Stimulated activated CD8-positive, alpha-beta memory T cell treated with anti-CD3 and anti-CD28 coated beads, Interleukin-7, amount 100 ng/mL, for 1 hour (primary cell): ENCODE measurements at places on chromosomes 7 and 10.

DNA sequence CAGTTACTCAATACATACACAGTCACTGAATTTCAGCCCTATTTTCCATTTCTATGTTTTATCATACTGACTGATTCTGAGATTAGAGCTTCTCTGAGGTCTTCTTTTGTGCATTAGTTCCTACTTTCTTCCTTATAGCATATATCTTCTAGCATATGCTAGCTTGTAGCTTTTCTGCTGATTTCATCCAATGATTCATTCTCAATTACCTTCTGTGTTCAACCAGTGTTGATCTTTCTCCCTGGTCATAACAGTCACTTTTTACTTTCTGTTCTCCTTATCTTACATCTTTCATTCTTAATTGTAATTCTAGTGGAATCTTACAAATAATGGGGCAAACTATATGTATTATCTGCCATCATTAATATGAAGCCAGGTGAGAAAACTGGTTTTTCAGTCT lies 159.5 kb upstream of the HGF start:
- DNase-seq = no peak

GRCh38 chr10:105647354-105647753 lies 1006.3 kb downstream of the SORCS3 start:
- no peak for DNase-seq

DNA sequence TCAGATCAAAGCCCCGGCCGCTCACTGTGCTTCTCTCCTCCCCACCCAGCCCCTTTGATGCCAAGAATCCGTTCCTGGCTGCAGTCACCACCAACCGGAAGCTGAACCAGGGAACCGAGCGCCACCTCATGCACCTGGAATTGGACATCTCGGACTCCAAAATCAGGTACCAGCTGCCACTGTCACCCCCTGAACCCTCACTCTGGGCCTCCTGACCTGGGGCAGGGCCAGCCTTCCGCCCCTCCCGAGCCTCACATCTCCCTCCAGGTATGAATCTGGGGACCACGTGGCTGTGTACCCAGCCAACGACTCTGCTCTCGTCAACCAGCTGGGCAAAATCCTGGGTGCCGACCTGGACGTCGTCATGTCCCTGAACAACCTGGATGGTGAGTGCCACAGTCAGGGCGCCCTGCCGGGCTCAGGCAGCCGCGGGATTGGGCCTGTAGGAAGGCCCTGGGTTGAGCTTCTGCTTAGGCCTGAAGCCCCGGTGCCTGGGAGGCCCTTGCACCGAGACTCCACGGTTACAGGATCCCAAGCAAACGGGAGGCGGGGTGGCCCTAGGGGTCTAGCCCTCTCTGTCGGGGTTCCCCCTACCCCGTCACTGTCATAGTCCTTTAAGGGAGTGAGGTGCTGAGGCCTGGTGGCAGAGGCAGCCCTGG lies 10.8 kb downstream of the TMEM120A start:
- DNase-seq = no peak

DNA sequence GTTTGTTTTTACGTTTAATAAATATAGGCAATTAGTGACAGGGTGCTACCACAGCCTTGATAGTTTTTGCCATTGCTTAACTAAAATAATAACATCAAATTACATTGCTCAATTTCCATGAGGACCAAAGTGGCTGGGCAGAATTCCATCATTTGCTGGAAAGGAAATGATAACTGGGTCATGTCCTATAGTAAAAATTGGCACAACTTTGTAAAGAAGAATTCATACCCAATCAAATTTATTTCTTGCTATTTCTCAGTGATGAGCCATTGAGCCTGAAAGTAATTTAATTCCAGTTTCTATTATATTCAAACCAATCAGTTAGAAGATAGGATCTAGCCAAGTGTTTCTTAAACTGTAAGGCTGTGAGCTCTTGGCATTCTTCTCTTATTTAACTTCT lies 102.2 kb upstream of the CTTNBP2 start:
- no peak for DNase-seq

- DNase-seq = no peak
Observed at GRCh38 chr7:823649-824048, 8.6 kb upstream of the SUN1 start.

- DNase-seq = no peak
Observed at GRCh38 chr7:155215576-155216325, 81.9 kb upstream of the INSIG1 start.

- no peak for DNase-seq
Observed at GRCh38 chr7:7705318-7705717, 13.1 kb downstream of the RPA3 start.
